ENCODE measurements at places on chromosomes 5 and 9.
A peak's percentile ranks its signal among the peaks of the same experiment; 100 is the strongest.

DNA sequence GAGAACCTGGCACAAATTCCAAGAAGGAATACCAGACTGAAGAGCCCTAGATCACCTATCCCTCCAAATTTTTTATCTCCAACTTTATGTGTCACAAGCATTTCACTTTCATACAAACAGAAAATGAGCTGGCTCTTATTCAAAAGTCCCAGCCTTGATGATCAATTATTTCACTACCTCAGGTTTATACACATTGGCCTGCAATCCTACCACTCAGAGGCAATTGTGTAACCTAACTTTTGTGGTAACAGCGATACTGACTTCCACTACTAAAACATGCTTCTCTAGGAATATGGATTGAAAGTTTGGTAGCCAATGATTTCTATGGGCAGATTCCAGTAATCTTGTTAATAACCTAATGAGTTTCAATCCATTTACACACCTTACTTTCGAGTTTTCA lies 10.5 kb downstream of the RNF38 start:
- no peak for DNase-seq

- no peak for DNase-seq
Observed at GRCh38 chr9:121268598-121268850, 562 bp downstream of the GSN start.

- no peak for DNase-seq
Observed at GRCh38 chr9:3957306-3957705, 342.6 kb downstream of the GLIS3 start.

- no peak for DNase-seq
Observed at GRCh38 chr9:137558127-137558526, 6.4 kb downstream of the MRPL41 start.

- DNase-seq: no peak
Observed at GRCh38 chr5:135174315-135175096, 140.5 kb upstream of the PITX1 start.

DNA sequence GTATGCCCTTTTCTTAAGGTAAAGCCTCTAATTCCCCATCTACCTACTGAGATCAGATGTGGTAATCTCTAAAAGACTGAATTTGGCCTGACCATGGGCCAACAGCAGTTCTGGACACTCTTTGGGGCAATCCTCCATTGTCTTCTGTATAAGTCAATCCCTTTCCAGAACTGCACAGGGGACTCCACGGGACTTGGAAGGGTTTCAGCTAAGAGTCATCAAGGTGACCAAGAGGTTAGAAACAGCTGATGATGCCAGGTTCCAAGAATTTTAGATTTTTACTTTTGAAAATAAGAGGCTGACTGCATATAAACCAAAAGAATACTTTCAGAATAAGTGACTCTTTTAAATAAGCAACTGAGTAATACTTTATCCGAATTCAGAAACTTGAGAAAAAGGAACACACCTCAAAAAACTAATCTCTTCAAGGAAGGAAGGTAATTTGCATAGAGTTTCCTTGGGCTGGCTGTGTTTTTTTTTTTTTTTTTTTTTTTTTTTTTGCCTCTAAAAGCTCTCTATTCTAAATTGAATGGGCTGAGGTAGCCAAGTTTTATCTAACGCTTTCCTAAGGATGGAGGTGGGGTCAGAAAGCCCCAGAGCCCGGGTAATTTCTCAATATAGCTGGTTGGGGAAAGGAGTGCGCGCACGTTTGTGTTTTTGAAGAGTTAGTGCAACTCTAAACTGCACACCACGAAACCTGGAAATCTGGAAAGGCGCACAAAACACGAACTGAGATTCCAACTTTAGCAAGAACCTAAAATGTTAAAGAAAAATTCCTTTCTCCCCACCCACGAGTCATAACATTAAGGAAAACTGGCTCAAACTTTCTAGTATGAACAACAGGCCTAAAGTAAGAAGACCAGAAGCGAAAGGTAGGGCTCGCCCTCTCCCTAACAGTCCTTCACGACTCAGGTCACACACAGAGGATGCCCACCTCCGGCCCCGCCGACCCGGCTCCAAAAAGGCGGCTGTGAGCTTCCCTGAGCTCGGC lies 1.3 kb downstream of the VCP start:
- no peak for DNase-seq

DNA sequence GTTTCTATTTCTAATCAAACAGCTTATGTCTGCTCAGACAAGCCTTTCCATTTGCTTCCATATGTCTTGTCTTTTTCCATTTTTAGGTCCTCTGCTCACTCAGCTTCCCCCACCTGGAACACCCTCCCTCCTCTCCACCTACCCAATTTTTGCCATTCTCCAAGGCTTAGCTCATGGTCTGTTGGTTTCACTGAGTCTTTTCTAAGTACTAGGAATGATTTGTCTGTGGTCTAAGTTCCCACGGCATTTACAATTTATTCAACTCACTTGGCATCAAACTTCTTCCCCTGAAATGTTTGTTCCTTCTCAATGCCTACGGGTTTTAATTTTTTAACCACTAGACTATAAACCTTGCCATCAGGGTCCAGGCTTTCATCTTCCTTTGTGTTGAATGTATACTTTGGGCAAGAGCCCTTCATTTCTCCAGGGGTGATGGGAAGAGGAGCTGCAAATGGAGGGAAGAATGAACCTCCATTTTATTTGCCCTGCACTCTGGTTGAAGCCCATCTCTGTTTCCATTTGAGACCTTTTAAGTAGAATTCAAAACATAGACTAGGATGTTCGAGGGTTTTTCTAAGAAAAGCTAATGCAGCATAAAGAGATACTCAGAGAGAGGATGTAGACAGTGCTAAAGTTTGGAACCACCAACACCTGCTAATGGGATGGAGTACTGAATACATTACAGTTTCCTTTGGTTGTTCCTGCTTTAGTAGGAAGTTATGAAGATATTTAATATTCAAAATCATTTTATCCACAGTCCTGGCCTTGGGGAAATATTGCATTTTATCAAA lies 104.0 kb downstream of the PTTG1 start:
- DNase-seq: no peak

DNA sequence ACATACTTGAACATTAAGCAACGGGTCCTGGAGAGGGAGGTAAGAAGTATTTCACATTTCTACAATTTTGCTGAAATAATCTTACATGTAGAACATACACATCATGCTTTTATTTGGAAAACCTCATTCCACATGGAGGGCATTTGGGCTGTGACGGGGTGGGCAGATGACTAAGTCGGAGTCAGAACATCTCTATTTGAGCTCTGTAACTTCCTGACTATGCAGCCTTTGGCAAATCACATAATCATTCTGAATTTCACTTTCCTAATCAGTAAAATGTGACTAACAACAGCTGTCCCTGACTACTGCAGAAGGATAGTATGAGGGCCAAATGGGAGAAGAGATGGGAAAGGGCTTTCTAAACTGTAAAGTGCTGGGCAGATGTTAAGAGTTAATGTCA lies 17.1 kb upstream of the IL6ST start:
- DNase-seq: peak; percentile 96

DNA sequence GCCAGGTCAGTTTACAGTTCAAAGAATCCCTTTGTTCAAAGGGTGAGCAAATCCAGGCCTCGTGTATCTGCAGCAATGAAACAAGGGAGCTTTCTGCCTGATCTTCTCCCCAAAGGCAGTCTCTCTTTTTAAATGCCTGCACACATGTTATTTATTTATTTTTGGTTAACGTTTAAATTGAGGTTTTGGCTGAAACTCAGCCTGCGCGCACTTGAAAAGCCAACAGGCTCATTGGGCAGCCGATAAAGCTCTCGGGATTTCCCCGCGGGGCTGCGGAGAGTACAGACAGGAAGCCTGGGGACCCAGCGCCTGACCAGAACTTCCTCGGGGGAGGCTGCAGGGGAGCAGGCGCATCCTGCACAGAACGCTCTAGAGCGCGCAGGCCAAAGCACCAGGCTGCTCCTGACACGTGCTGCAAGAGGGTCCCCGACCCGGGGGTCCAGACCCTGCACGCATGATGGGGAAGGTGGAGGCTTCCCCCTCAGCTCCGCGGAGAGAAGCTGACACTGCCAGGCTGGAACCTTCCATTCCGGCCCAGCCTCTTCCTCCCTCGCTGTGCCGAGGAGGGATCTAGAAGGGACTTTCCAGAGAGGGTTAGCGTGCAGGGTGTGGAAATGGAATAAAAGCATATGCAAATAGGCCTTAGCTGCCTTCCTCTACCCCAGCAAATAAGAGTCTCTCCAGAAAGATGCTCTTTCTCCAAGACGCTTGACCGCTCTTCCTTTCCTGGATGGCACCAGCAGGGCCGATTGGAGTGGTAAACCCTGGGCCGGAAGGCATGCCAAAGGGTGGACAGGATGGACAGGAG lies 46.1 kb downstream of the PTTG1 start:
- DNase-seq: peak; percentile 85

DNA sequence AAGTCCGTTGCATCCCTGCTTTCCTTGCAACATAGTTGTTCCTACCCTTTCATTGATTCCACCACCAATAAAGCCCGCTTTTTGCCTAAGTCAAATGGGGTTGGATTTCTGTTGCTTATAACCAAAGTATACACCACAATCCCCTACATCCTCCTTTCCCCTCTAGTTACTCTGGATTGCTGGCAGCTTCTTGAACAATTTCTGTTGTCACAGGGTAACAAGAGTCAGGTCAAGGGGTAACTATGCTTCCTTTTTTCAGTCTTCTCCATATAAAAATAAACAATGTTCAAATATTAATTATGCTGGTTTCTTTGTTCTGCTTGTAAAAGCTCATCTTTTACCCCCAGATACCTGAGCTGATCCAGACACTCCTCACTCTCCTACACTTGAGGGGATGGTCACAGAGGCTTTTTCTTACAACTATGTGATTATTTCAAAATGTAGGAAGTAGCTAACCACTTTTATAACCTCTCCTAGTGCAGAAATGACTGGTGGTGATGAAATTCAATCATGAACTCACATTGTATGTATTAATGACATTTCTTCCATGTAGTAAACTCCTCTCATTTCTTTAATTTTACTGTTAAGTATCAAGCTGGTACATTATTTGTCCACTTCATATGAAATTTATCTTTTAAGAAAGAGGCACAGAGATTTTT lies 136.5 kb downstream of the SNX18 start:
- peak; percentile 30 for DNase-seq

DNA sequence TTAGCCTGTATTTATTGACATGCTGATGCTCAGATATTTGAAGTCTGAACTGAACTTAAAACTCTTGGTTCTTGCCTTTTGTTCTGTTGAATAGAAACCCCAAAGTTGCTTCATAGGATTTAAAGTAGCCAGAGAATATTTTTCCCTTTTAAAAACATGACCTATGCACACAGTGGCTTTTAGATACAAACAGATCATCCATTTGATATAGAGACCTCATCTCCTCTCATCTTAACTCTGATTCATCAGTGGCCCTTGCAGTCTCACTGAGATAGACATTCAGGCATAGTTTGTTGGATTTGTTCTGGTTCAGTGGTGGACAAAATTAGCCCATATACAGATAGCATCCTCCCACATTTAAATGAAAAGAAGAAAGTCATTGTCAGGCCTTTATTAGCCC lies 43.5 kb upstream of the PJA2 start:
- DNase-seq: peak; percentile 47

DNA sequence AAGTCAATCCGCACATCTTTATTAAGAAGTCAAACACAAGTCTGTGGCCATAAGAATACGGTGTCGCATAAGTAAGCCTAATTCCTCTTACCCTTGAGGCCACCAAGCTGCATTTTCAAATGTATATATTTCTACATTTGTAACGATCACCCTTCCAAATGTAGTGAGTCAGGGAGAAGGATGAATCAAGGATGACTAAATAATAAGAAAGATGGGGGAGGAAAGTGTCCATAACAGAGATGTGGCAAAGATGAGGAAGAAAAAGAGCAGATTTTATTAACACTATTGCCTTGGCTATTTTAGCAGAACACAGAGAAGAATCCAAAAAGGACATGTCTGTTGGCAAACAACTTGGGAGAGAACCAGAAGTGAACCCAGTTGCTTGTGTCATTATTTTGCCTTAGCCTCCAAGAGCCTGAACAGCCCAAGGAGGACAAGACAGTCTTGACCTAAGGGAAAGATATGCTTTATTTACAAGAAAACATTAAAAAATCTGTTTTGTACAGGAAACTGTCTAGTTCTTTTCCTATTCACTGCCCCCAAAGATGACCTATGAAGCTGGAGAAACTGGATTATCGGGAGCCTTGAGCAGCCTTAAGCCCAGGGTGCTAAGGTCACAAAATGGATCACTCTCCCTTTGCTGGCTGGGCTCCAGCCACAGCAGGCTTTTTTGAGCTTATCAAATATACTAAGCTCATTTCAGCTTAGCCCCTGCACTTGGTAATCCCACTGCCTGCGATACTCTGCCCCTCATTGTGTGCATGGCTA lies 101.5 kb downstream of the PLCXD3 start:
- peak; percentile 6 for DNase-seq

DNA sequence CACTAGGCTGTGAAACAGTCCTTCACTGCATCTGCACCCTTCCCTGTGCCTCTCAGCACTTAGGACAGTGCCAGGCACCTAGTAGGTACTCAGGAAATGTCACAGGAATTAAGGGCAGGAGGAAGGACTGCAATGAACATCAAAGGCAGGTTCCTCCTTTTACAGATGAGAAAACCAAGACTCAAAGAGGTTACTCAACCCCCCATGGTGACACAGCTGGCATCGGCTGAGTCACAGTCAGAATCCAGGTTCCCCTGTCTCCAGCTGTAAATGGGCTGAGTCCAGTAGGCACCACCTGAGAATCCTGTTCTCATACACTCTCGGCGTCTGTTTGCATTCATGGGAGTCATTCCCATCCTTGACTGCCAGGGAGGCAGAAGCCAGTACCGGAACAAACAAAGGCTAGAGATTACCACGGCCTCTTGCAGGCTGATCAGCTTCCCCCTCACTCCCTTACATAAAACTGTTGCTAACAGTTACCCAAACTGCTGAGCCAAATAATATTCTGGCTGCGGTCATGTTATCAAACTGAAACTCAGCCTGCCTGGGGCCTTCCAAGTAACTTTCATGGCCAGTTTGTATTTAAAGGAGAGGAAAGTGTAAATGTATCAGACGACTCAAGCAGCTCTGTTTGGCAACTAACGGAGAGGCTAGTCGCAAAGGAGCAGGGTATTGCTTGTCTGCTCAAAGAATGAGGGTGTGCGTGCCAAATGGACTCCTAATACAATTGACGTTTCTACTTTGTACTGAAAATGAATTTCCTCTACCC lies 201.7 kb downstream of the PAPPA start:
- peak; percentile 24 for DNase-seq

- DNase-seq: peak; percentile 65
Observed at GRCh38 chr5:128572051-128572929, 34.2 kb upstream of the FBN2 start.

DNA sequence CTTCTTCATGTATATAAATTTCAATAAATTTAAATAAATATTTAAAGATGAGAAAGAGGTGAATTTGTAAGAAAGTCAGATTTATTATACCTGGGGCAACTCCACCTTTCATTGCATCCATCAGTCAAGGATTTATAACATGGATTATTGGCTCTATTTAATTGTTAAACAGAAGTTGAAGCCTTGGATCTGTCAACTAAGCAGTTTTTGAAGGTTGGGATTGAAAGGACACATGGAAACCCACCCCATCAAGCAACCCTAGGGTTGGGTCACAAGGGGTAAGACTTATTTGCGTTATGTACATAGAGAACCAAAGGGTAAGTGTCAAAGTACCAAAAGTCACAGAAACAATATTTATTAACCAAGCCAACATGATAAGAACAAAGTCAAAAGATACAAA lies 342.5 kb downstream of the ELAVL2 start:
- no peak for DNase-seq
